Stimulated activated CD4-positive, alpha-beta T cell treated with anti-CD3 and anti-CD28 coated beads, Interleukin-1b, Interleukin-23, amount 100 ng/mL, for 24 hours (primary cell): ENCODE measurements at places on chromosomes 6 and 20.
A peak's percentile ranks its signal among the peaks of the same experiment; 100 is the strongest.

DNA sequence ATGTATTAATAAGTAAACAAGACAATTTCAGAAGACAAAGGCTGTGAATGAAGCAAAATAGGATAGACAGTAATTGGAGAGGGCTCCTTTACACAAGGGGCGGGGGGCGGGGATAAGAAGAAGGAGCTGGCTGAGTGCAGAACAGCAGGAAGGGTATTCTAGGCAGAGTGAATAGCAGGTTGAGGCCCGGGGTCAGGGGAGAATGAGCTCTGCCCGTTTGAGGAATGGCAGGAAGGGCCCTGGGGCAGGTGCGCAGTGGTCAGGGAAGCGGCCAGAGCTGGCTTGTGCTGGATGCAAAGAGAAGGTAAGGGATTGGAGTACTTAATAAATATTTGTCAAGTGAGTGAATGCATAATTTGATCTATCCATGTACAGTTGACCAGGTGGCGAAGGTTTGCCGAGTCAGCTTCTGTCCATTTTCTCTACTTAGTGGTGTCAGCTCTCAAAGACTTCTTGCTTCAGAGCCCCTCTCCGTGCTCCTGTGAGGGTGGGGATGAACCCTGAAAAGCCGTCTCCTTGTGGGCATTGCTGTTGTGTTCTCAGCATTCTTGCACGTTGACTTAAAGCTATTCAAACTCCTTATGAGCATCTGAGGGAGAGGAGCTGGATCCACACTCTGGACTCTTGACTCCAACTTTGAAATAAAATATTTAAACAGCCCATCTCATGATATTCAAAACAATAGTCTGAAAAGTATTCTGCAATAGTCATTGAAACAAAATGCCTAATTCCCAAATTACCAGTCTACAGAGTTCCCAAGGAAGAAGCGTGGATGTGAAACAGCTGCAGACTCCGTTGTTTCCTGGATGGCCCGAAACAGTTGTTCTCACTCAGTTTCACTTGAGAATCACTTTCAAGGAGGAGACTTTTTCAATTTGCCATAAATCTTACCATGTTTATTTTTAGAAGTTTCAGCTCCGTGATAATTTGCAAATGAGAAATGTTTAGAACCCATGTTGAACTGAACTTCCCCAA is 105.1 kb downstream of the EDN3 start:
- no peak for DNase-seq

GRCh38 chr6:32689531-32690501 is 23.4 kb upstream of the HLA-DQB1 start:
- no peak for DNase-seq

DNA sequence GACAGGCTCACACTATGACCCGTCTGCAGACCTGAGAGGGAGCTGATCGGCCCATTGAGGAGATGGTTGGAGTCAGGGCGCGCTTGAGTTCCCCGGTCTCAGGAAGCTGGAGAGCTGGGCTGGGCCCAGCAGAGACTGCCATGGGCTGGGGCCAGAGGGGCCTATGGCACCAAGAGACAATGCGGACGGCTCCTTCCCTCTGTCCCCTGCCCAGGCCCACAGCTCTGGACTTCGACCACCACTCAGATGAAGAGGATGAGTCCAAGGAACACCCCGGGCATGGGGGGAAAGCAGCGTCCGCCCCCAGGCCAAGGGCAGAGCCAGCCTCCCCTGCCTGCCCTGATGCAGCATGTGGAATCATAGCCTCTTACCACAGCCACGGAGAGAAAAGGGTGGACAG is 40.2 kb upstream of the PHACTR3 start:
- no peak for DNase-seq

- no peak for DNase-seq
These were observed 46.1 kb downstream of the TBX18 start for GRCh38 chr6:84718038-84718955.

DNA sequence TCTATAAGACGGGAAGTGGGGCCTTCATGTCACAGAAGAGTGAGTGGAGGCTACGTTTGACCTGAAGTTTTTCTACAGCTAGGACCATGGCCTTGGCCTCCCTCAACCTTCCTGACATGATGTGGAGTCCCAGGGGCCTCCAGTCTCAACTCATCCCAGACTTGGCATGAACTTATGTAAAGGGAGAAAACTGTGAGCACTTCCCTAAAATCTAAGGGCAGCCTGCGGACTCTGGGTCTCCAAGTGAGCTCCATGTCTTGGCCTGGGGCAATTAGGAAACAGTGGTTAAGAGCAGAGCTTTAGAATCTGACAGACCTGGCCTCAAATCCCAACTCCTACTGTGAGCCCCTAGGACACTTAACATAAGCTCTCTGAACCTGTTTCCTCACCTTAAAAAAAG is 182.5 kb downstream of the ZNF217 start:
- DNase-seq, result no peak

- no peak for DNase-seq
These were observed 98.6 kb upstream of the GPR6 start for GRCh38 chr6:109879521-109879920.

GRCh38 chr6:161228921-161229591 is 44.8 kb downstream of the AGPAT4 start:
- DNase-seq, result no peak

DNA sequence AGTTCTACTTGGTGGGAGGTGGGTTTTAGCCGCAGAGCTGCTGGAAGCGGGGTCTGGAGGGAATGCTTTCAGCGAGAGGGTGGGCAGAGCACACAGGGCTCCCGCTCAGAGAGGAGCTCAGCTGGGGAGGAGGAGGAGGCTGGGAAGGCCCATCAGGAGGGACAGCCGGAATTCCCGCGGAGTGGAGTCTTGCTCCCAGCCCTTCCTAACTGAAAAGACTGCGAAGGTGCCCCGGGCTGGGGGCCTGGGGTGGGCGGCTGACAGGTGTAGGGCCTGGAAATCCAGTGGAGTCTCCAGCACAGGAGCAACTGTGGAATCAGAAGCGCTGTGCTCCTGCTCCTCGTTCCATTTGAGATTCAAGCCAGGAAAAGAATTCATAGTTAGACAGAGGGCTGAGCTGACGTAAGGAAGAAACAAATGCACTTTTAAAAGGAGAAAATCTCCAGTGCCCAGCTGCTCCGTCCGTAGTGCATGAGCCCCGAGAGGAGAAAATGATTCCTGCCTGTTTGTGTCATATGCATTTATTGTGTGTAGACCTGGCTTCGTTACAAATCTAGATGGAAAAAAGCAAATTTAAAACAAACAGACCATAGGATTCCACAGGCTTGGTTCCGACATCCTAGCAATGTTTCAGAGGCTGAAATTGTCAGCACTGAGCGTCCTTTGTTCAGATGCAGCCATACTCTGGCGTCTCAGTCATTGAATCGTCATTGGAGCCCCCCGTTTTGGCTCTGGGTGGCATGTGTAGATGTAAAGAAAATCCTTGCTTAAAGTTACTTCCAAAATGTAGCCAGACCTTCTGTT is 197.7 kb downstream of the SMOC2 start:
- no peak for DNase-seq

- DNase-seq, result no peak
These were observed 11.8 kb downstream of the COL9A3 start for GRCh38 chr20:62828511-62829230.

DNA sequence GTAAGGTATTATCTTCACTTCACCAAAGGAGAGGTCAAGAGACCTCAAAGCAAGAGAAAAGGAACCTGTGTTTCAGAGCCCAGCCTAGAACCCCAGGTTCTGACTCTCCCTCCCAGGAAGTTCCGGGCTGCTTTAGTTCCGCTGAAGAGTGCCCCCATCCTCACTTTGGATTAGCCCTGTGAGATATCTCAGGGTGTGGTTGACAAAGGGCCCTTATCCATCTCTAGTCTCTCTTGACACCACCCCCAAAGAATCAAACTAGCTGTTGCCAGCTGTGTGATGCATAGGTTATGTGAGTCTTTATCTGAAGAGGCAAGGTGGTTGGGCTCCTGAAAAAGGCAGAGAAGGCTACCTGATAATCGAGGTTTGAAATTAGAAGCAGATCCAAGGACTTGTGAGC is 20.6 kb downstream of the BRPF3 start:
- DNase-seq, result no peak

DNA sequence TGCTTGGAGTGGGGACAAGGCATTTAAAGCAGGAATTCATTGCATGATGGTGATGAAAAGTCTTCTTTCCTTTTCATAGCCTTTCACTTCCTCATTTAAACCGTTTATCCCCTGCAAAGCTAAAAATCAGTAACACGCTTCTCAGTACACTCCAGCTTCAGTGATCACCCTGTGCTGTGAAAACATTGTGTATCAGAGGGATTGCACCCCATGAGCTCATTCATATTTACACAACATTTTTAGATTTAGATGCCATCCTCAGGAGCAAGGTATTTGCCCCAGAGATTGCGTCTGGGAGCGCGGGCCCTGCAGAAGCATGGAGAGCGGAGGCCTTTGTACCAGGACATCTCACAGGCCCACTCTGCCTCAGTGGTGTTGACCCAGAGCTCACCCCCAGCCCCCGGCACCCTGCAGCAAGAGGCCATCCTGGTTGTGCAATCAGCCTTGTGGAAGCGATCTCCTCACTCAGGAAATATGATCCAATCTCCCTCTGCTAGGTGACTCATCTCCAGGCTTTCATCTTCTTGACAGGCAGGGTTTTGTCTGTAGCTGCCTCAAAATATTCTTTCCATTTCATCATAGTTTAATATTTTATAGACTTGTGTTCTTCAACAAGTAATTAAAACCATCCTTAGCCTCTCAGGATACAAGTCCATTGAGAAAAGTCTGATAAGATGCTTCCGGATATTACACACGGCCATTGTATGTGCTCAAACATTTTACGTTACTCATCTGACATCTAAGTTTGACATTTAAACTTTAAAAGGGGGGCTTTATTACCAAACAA is 38.9 kb upstream of the THBS2 start:
- no peak for DNase-seq

DNA sequence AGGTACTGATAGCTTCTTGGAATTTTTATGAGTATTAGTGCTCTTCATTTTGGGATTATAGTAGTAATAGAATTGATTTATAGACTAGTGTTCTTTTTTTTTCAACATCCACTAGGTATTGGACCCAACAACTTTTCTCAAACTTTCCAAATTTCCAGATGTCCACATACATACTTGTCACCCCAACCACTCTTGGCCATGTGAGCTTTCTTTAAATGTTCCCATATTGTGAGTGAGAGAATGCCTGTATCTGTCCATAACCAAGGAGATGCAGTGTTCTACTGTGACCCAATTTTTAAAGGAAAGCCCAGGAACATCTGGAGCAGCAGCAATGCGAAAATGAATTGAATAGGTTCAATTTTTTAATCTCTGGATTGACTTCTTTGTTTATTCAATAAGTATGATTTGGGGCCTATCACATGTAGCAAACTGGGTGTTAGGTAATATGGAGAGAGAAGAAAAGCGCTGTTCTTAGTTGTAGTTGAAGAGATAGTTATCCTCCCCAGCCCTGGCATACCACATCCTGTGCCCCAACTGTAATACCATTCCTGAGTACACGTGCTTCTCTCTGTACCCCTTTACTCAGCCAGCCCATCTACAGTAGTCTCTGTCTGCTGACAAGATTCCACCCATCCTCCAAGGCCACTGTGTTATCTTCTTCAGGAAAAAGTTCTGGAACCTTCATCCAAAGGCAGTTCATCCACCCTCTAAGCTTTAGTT is 116.8 kb upstream of the SUPT3H start:
- no peak for DNase-seq

DNA sequence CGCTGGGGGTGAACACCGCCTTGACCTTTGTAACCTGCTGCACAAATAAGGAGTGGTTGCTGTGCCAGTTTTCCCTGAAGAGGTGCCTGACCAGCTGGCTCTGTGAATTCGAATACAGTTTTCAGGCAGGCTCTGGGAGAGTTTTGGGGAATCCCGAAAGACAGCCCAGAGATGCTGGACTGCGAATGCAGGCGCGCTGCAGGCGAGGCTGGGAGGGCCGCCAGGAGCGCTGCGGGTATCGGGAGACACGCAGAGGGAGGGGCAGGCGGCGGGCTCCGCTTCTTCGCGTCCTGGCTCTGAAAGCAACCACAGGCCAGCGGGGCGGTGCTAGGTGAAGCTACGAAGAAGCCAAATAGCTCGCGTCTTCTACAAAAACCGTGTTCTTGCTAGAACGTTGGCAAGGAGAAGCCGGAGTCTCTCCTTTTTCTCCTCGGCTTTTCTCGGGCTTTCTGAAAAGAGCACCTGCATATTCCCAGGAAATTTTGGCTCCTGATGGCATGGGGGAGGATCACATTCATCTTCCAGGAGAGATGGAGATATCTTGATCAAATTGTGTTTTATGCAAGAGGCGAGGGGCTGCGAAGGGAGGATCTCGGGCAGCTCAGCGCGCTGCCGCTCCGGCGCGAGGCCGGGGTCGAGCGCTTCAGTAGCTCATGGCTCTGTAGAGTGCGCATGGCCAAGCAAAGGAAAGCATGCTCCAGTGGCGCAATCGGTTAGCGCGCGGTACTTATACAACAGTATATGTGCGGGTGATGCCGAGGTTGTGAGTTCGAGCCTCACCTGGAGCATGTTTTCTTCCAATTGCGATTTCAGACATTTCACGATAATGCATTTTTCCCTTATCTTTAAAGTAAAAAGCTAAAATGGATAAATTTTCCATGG is 158.1 kb upstream of the ZNF184 start:
- DNase-seq, result peak; percentile 57

DNA sequence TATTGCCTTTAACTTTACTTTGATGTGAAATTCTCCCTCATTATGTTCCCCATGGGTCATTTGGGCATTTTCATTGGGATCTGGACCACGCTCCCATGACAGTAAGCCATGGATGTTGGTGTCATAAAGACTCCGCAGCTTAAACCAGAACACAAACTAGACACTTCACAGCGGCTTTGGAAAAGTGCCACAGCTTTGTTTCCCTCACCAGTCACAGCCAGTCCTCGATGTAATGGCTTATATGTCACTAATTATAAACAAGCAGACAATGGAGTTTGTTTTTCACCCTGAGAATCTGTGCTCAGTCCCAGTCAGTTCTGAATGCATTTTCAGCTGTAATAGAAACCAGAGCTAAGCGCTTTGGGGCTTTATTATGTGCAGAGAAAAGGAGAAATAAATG is 23.2 kb upstream of the DAAM2 start:
- DNase-seq, result no peak

- no peak for DNase-seq
These were observed 71.7 kb upstream of the ZMYND8 start for GRCh38 chr20:47428164-47428563.

DNA sequence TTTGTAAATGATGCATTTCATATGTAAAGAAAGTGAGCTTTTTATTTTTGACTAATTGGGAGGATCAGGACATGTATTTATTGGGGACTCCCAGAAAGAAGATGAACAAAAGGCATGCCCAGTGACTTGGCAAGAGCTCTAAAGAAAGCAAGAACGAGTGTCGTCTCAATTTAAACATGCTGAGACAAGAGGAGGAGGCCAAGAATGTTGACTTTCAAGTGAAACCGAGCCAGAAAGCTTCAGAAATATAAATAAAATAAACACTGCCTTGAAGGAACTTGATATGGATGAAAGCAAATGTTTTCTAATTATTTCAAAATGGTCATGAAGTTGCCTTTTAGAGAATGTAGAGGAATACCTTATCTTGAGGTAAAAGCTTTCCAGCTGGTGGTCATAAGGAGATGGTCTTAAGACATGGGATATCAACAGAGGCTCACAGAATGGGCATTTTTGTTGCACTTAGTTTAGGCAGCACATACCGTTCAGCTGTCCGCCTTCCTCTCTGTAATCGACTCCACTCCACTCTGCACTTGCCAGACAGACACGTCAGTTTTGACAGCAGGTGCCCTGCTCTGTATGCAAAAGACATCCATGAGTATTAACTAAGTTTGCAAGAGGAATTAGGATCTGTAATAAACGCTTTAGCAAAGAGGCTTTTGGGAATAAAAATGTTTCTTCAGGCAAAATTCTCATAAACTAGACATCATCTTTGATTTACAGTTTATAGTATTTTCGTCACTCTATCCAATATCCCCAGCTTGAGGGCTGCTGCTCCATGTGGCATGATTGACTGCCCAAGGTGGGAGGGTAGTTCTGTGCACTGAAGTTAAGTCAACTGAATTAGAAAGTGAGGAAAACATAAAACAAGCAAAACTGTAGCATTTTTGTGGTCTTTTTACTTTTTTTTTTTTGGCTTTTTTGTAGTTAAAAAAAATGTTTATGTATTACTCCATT is 613.1 kb downstream of the PKHD1 start:
- no peak for DNase-seq
